ENCODE measurements at places on chromosomes 11 and 22. TPM values are rescaled to one million over a fixed set of nuclear protein-coding genes. Genes with fewer than 3 reads are reported as not detected.

The ALDH3B1 gene
- total RNA-seq = 2.4 TPM

The ARHGAP8 gene
- 26.5 TPM for total RNA-seq

The NELL1 gene
- total RNA-seq = not detected

The PGAP2 gene
- 17.5 TPM for total RNA-seq

The LYVE1 gene
- not detected for total RNA-seq

The OR8A1 gene
- total RNA-seq = not detected

The PRDX5 gene
- total RNA-seq = 104 TPM

The FGF3 gene
- total RNA-seq = not detected

The KCNK4 gene
- not detected for total RNA-seq

The RTN4R gene
- 2.9 TPM for total RNA-seq

The RIBC2 gene
- total RNA-seq = 0.38 TPM

The MS4A6A gene
- 27.2 TPM for total RNA-seq

The KRTAP5-1 gene
- not detected for total RNA-seq

The LRRN4CL gene
- not detected for total RNA-seq

The TYR gene
- total RNA-seq = not detected

The TKFC gene
- 38.6 TPM for total RNA-seq

The NAA40 gene
- total RNA-seq = 57.4 TPM

The MIOX gene
- total RNA-seq = 0.23 TPM

The RIMBP3C gene
- 0.35 TPM for total RNA-seq

The GUCY1A2 gene
- not detected for total RNA-seq

The SLC37A2 gene
- total RNA-seq = 1.0 TPM

The SCGB1C1 gene
- 0.73 TPM for total RNA-seq

The ANGPTL5 gene
- not detected for total RNA-seq

The OR56A1 gene
- not detected for total RNA-seq

The TSGA10IP gene
- not detected for total RNA-seq

The APOA1 gene
- total RNA-seq = 0.87 TPM

The BTG4 gene
- not detected for total RNA-seq

The APOL4 gene
- total RNA-seq = not detected

The PICK1 gene
- 29.9 TPM for total RNA-seq

The GRM5 gene
- not detected for total RNA-seq

The CRYAB gene
- total RNA-seq = not detected

The ADM2 gene
- 1.5 TPM for total RNA-seq

The CATSPERZ gene
- 0.80 TPM for total RNA-seq

The ZBTB16 gene
- total RNA-seq = 104 TPM

Measured in natural killer cell (primary cell).